Stimulated activated CD8-positive, alpha-beta memory T cell treated with anti-CD3 and anti-CD28 coated beads, Interleukin-15, amount 100 ng/mL, for 48 hours (primary cell): ENCODE measurements at places on chromosomes 1 and 21.
A peak's percentile ranks its signal among the peaks of the same experiment; 100 is the strongest.

DNA sequence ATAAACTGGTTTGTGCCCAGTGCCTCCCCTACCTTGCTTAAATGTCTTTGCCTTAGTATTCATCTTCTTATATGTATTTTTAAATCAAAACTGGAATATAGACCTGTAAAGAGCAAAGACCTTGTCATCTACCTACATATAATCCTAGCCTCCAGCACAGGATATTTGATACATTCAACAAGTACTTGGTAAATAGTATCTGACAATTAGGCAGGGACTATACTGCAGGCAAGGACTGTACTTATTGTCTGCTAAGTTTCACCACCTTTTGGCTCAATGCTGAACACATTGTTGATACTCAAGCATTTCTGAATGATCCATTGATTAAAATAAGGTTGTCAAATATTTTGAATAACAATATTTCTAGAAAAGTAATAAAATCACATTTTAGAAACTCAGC is 96.4 kb downstream of the PKN2 start:
- DNase-seq: no peak

DNA sequence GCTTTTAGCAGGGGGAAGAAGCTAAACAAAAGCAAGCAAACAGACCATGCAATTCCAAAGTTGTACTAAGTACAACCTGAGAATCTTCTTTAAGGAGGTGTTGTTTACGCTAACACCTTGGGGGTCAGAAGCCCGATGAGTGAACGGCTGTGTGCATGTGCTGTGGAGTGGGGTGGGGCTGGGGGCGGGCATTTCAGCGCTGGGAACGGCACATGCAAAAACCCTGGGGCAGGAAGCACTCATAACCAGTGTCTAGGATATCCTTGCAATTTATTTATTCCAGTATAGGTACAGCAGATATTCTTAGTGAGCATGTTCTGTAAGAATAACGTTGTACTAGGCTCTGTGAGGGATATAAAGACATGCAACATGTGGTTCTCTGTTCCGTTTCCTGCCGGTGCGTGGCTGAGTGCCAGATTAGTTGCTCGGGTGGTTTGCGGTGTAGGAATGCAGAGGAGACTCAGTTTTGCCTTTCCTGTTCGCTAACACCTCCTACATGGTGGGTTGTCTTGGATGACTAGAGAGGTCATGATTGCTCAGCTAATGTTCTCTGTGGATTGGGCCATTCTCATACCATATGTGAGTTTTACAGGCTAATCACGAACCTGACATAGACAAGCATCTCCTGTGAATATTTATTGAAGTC is 3.7 kb downstream of the FASLG start:
- DNase-seq: peak; percentile 84

DNA sequence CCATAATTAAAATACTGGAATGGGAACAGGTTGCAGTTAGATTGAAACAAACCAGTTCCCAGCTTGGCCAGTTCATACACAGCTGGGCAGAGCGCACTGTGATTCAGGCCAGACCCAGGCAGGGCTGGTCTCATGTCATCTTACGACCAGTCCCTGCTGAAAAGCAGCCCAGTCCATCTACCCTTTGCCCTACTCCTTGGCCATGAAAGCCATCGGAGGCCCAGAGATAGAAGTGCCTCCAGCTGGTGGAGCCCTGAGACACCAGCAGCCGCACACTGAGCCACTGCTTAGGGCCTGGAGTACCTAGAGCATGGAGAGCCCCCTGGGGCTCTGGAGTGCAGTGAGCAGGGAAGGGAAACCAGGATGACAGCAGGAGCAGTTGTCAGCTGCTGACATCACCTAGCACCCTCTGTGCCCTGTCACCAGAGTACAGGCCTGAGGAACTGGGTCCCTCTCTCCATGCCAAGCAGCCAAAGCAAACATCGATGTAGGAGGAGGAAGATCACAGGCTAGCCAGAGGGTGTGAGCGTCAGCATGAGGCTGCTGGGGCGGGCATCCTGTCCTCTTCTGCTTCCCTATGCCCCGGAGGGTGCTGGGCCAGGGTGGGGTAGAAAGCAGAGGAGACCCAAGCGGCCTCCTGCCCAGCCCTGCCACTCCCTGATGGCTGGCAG is 34.2 kb upstream of the TMEM125 start:
- no peak for DNase-seq

- DNase-seq: no peak
These were observed 116.8 kb upstream of the GORAB start for GRCh38 chr1:170414989-170415709.

- DNase-seq: peak; percentile 34
These were observed 20.8 kb downstream of the LRRC8B start for GRCh38 chr1:89545264-89546038.

DNA sequence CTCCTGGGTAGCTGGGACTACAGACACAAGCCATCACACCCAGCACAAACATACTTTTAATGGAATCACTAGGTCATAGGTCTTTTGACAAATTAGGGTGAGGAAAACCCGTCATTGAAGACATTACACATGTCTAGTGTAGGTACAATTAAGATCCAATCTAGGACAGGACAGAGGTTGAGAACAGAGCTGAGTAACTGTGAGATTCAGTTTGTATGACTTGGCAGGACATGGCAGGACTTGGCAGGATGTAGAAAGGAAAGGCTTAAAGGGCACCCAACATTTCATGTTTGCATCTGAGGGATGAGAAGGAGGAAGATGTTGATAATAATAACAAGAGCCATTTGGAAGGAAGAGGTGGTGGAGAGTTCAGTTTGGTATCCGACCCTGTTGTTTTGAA is 483.8 kb downstream of the PCP4 start:
- DNase-seq: no peak

DNA sequence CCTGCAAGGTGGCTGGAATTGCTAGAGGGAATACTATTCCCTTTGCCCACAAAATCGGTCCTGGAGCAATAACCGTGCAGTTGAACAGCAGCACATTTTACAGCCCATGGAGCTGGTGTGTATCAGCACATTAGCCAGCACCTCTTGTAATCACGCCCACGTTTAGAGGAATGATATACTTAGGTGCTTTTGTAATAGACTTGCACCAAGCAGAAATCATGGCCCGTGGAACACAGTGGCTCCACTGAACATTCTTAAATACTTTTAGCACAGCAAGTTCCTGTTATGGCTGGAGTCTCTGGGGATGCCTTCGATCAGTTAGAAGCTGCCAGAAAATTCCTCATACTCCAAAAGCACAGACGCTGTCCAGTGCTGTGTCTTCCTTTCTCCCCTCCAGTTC is 218.1 kb upstream of the FAM78B start:
- DNase-seq: no peak

- no peak for DNase-seq
These were observed 14.9 kb downstream of the MIA3 start for GRCh38 chr1:222632749-222633148.

- no peak for DNase-seq
These were observed 47.2 kb downstream of the CAPN9 start for GRCh38 chr1:230794431-230794830.
